T47D (cell line): ENCODE measurements at places on chromosomes 4 and X.

DNA sequence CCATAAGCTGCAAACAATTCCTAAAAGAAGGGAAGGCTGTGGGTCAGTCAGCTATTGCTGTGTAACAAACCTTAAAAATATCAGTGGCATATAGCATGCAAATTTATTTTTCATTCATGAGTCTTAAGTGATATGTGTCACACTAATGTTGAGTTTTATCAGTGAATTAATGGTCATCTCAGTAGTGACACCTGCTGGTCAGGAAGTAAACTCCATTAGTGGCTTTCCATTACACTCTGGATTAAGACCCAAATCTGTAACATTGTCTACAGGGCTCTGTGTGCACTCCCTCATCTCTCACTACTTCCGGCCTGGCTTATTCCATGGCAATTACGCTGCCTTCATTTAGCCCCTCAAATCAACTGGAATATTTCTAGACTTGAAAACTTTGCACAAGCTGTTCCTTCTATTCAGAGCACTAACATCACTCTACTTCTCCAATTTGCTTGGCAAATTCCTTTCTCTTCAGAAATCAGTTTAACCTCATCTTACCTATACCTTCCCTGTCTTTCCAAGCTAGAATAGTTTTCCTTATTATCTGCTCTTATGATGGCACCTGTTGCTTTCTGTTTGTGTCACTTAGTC lies 217.3 kb upstream of the TAPT1 start:
- DNase-seq = no peak

GRCh38 chr4:35461931-35462659 lies 782.2 kb downstream of the ARAP2 start:
- DNase-seq = no peak

- DNase-seq = no peak
Measured at GRCh38 chr4:77177199-77177598, 20.2 kb downstream of the CCNG2 start.

DNA sequence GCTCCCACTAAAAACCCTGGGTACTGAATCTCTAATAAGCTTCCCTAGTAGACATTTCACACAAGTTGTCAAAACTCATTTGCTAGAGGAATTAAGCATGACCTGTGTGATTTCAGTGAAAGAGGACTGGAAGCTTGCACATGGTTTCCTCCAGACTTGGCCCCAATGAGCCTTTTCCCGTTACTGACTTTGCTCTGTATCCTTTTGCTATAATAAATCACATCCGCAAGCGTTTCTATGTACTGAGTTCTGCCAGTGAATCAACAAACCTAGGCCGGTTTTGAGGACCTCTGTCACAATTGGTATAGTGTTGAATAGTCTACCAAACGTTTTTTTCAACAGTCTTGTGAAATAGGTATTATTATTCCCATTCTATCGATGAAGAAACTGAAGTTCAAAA lies 8.2 kb downstream of the ATP11C start:
- no peak for DNase-seq

DNA sequence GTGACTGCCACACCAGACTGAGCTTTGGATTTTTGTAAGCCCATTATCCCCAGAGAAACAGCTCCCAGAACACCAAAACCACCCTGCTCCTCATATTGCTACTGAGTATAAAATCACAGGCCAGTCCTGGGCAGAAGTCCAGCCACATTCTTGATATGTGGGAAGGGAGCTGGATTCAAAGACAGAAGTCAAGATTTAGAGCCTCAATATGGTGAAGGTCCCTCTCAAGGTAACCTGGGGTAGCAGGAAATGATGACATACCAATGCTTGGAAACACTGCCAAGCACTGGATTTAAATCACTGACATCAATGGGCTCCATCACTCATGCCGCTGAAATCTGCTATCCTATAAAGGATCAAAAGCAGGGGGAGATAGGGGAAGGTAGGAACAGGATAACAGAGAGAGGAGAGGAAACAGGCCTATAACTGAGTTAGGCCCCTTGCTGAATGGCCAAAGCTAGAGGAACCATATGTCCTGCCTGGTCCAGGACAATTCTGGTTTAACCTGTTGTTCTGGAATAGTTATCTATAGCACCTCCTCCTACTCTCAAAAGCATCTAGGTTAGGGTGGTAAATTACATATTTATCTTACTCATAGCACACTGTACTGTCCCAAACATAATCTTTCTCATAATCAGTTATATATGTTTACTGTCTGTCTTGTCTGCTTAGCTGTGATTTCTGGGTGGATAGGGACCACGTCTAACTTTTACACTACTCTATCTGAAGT lies 83.7 kb upstream of the NHS start:
- no peak for DNase-seq

- DNase-seq = peak; percentile 55
Measured at GRCh38 chr4:69025191-69025998, 70.9 kb upstream of the UGT2B7 start.

GRCh38 chr4:113302051-113302450 lies 252.6 kb downstream of the ANK2 start:
- no peak for DNase-seq

- no peak for DNase-seq
Measured at GRCh38 chrX:17993062-17993461, 132.0 kb upstream of the RAI2 start.

GRCh38 chr4:185143601-185143969 lies 519 bp downstream of the SLC25A4 start:
- DNase-seq = peak; percentile 23

DNA sequence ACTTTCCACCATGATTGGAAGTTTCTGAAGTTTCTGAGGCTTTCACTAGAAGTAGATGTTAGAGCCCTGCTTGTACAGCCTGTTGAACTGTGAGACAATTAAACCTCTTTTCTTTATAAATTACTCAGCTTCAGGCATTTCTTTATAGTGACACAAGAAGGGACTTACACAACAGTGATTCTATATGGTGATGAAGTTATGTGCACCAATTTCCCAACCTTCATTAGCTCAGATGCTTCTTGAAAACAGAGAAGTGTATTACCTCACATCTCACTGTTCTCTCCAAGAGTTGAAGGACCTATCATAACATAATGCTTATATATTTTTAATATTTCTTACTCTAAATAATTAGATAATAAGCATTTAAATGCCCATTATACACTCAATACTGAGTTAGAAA lies 202.1 kb upstream of the ANXA10 start:
- no peak for DNase-seq

DNA sequence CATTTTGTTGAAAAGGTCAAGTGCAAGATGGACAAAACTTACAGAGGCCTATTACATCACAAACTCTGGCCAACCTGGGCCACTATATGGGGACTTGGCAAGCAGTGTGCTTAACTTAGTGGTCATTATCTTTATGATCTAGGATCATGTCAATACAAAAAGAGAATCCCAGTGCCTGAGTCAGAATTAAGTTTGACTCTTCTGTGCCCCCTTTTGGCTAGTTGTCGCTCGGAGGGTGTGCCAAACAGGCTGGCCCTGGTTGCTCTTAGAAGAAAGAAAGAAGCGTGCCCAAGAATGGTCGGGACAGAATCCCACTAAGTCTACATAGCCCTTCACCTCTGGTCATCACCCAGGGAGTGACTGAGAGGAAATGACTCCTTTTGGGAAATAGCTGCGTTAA lies 100.1 kb downstream of the EIF4E start:
- peak; percentile 38 for DNase-seq

DNA sequence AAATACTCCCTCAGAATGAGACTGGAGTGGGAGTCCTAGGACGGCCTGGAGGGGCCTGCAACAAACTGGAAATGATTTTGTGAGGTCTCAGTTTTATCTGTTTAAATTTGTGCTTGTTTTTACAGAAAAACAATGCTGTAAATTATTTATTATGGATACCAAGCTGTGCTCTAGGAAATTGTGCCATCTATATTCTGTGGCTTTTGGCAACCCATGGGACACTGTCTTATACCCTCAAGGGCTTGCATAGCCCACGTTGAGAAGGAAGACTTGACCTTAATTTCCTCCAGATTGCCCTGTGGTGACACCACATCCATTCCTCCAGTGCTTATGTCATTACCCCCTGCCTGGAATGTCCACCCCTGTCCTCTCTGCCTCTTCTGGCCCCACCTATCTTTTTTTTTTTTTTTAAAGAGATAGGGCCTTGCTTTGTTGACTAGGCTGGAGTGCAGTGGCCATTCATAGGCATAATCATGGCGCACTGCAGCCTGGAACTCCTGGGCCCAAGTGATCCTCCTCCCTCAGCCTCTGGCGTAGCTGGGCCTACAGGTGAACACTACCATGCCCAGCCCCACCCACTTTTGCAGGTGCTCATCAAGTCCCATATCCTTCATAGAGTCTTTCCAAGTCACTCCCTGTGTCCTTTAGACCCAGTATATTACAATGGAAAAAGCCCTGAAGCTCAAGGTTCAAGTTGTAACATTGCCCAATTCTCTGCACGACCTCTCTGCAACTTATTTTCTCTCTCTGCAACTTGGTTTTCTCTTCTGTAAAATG lies 77.4 kb downstream of the HPRT1 start:
- no peak for DNase-seq

- DNase-seq = no peak
Measured at GRCh38 chrX:79231662-79232061, 87.2 kb downstream of the GPR174 start.
